ENCODE measurements at places on chromosomes 12 and 14.
A peak's percentile ranks its signal among the peaks of the same experiment; 100 is the strongest.

DNA sequence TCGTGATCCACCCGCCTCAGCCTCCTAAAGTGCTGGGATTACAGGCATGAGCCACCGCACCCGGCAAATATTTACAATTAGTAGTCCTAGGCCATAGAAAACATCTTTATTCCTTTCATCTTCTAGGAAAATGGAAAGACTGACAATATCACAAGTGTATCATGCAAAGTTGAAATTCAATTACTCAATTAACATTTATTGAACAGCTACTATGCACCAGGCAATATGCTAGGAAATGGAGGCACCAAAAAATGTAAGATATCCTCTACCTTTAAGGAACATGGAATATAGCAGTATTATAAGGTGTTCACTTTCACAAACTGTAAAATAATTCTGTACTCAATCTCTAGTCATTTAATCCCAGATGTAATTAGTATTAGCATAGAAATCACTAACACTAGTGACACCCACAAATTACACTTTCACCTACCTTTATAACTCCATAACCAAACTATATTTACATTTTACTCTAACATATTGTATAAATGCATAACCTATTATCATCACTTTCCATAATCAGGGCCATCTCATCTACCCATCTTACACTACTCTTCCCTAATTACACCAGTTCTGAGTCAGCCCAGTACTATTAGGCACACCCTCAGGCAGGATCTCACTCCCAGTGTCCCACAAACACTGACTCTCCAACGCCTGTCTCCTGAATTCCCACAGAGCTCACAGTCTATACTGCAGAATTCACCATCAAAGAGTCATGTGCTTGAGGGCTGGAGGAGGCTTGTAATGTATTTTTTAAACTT is 10.4 kb downstream of the CORO1C start:
- DNase-seq = no peak

DNA sequence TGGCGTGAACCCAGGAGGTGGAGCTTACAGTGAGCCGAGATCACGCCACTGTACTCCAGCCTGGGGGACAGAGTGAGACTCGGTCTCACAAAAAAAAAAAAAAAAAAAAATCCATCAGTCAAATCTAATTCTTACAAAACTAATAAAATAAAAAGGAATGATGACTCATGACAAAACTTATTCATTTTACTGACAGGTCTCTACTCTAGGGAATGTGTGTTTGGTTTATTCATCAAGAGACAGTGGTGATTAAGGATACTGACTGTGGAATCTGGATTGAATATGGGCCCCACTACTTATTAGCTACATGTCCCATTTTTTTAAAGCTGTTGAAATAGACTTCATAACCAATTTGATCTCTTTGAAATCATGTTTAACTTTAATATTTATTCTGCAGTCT is 29.3 kb upstream of the GAS2L3 start:
- no peak for DNase-seq

- DNase-seq = no peak
Observed at GRCh38 chr12:42585154-42585840, 4.2 kb downstream of the PRICKLE1 start.

- no peak for DNase-seq
Observed at GRCh38 chr12:132444283-132444682, 45.7 kb upstream of the FBRSL1 start.

DNA sequence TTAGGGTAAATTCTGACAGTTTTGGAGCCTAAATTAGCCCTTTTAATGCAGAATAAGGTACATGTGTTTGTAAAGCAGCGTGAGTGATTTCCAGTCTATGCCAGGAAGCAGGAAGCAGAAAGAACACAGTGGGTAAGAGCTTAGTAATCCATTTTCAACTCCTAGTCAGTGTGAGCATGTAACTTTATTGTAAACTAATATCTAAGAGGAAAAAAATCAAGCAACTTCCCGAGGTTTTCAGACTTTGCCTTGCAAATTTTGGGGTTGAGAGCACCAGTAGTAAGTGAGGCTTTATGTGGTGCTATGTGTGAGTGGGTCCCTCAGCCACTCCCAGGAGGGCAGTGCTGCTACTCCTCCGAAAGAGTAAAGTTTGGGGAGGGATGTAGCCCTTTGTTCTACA is 2.9 kb downstream of the CIPC start:
- DNase-seq = no peak

DNA sequence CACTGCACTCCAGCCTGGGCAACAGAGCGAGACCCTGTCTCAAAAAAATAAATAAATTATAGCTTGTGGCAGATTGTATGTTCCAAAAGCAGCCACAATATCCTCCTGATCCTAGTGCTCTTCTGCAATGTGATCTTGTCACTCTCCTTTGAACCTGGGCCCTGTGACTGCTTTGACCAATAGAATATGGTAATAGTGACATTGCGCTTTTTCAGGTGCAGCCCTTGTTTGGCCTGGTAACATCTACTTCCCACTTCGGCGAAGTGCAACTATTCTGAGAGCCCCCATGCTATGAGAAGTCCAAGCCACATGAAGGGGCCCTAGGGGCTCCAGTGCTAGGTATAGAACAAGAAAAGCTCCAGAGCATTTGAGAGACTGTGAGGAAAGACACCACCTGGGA is 31.1 kb upstream of the DENND5B start:
- DNase-seq = no peak

GRCh38 chr14:84874436-84874835 is 655.5 kb upstream of the FLRT2 start:
- no peak for DNase-seq

DNA sequence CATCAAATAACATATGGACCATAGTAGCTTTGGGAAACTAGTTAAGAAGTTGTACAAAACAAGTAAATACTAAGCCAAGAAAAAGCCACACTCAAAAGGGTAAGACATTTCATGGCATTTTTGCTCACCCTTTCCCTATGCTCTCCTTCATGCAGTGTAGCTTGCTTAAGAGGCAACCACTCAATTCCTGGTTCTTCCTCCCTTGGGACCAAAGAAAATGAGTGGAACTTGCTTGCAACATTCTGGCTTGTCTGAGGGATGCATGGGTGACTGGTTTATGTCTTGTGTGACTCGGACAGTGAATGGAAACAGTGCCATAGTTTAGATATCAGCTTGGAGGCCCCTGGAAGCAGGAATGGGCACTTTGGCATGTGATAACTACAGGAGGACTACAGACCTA is 252.0 kb upstream of the ARID2 start:
- DNase-seq = no peak

- no peak for DNase-seq
Observed at GRCh38 chr12:75361408-75361807, 26.9 kb downstream of the GLIPR1L1 start.

- DNase-seq = no peak
Observed at GRCh38 chr14:75222208-75222701, 45.8 kb upstream of the TMED10 start.

- no peak for DNase-seq
Observed at GRCh38 chr12:13980538-13981295, 685 bp downstream of the GRIN2B start.

- no peak for DNase-seq
Observed at GRCh38 chr14:86087377-86087776, 557.4 kb downstream of the FLRT2 start.

DNA sequence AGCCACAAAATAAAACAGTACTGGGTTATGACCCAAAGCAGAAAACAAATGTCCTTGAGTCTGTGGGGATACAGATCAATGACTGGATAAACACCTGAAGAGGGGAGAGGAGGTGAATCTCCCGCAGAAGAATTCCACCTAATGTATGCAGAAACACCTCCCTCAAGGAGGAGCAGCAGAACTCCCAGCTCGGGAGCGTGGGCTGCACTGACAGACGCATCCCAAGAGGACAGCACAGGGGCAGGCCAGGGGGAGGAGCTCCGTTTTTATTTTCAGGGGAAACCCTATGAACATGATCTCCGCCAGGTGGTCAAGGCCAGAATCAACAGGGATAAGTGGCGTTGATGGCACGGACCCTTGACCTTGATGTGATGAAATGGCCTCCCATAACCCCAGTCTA is 41.8 kb upstream of the PPP2R5C start:
- DNase-seq = peak; percentile 47

DNA sequence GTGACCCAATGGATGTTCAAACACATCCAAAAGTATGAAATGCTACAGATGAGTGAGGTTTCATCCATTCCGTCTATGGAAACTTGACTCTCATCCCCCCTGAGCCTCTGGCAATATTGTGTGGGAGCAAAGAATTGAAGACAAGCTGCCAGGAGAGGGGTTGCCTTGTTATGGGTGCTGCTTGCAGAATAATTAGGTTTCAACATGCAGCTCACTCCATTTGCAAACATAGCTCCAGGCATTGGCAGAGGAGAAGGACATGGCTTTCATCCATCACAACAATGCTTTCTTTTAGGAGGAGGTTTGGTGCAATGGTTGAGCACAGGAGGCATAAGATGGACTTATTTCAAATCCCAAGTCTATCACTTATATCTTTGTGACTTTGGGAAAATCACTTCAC is 220.7 kb upstream of the SRRM4 start:
- DNase-seq = no peak

DNA sequence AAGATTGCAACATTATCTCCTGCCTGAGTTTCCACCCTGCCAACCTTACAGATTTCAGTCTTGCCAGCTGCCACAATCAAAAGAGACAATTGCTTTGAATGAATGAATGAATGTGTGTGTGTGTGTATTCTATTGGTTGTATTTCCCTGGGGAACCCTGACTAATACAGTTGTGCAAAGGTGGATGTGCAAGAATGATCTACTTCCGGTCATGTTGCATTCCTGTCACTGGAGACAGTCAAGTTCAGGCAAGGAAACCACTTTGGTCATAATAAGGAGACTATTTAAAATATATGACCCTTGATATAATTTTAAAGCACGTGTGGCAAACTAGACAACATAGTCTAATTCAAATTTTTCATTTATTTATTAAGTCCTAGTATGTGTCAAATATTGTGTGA is 13.1 kb downstream of the RERG start:
- DNase-seq = no peak

DNA sequence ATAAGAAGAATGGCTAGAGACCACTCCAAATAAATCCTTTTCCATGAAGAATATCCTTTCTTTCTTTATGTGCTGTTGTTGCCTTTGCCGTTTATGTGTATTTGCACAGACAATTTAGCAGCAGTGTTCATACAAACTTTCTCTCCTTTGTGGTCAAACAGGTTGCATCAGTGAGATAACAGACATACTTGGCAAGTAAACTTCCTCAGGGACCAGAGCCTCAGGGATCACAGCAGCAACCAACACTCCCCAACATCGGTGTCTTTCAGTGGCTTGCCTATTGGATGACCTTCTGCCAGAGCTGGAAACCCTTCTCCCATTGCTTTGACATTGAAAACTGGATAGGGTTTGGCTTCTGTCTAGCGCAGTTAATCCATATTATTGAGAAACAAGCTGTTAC is 252.2 kb downstream of the BTG1 start:
- no peak for DNase-seq

DNA sequence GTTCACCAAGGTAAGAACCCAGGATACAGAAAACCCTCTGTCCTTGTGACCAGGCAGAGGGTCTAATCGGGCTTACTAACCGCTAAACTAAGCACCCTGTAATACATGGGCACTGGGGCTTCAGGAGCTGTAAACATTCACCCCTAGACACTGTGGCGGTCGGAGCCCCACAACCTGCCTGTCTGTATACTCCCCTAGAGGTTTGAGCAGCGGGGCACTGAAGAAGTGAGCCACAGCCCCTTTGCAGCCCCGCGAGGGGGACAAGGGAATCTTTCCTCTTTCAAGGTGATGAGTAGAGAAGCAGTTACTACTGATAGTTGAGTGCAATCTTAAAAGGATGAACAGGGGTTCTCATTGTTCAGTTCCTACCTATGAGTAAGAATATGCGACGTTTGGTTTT is 397.2 kb downstream of the AEBP2 start:
- no peak for DNase-seq

DNA sequence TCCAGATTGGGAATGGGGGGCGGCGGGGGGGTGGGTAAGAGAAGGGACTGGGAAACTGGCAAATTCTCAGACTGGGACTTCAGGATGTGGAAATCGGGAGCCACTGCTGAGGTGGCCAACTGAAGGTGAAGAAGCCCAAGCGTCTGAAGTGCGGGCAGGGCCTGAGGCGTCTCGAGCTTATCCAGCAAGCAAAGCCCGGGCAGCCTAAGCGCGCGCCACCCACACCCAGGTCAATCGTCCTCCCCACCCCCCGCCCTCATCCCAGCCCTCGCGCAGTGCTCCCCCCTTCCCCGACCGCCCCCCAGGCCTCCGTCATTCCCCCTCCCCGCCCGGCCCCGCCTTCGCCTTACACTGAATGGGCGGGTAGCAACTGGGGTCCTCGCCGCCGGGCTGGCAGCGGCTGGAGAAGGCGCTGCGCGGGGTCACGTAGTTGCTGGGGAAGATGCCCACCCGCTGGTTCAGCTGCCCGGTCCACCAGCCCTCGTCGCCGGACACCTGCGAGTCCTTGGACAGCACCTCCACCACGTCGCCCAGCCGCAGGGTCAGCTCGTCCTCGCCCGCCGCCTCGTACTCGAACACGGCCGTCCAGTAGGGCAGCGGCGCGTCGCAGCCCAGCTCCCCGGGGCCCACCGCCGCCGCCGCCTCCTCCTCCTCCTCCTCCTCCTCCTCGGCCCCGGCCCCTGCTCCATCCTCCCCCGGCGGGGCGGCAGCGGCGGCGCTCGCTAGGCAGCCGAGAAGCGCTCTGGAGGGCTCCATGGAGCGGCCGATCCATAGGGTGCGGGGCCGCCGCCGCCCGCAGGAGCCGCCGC is 693 bp downstream of the MAP3K9 start:
- DNase-seq = peak; percentile 29

DNA sequence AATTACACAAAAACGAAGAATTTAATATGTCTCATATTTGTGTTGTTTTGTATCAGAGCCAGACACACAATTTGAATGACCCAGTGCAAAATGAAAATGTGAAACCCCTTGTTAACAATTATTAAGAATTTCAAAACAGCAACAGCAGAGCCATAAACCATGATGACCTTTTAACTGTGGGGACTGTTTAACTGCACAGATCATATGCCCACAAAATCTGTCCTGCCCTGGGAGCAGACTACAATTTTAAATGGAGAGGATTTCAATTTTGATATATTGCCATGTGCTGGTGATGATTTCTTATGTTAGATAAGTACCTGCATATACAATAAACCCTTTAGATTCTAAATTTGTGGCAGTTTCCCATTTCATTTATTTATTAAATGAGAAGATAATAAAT is 455.5 kb upstream of the MGAT4C start:
- DNase-seq = no peak

GRCh38 chr14:92507174-92507768 is 6.3 kb upstream of the RIN3 start:
- DNase-seq = no peak

Data from SHP77 (cell line).